ENCODE measurements at places on chromosomes 16 and 17.

DNA sequence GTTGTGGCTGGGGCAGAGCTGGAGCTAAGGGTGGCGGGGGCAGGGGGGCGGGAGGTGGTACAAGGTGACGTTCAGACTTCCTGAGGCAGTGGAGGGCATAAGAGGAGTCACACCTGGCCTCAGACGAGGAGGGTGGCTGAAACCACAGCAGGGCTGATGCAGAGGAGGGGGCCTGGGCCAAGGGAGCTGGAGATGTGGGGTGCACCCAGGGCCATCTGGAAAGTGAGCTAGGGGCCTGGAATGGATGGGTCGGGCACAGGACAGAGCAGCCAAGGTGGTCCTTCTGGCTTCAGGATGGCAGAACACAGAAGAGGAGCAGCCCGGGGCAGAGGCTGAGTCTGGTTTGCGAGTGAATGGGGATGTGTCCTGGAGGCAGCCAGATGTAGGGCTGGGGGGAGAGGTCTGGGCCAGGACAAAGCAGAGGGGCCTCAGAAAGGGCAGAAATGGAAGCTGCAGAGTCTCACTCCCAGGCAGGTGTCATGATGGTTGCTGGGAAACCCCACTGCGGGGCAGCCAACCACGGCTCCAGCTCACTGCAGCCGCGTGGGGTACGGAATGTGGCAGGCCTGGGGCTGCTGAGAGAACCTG is 57.6 kb downstream of the PRMT7 start:
- DNase-seq, result no peak

DNA sequence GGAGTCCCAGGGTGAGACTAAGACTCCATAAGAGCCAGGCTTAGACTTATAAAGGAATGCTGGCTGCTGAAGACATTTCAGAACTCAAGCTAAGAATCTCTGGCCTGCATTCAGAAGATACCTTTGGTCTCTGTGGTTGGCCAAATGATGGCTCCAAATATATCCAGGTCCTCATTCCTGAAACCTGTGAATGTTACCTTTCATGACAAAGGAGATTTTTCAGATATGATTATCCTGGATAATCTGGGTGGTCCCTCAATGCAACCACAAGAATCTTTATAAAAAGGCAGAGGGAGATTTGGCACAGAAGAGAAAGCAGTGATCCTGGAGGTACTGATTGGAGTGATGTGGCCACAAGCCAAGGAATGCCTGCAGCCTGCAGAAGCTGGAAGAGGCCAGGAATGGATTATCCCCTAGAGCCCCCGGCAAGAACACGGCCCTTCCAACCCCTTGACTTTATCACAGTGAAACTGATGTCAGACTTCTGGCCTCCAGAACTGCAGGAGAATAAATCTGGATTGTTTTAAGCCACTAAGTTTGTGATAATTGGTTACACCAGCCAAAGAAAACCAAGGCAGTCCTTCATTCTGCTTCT is 253.3 kb downstream of the SLC39A11 start:
- DNase-seq, result no peak

GRCh38 chr16:72727565-72727964 is 320.4 kb downstream of the ZFHX3 start:
- no peak for DNase-seq

GRCh38 chr17:76492123-76492988 is 8.9 kb downstream of the RHBDF2 start:
- no peak for DNase-seq

DNA sequence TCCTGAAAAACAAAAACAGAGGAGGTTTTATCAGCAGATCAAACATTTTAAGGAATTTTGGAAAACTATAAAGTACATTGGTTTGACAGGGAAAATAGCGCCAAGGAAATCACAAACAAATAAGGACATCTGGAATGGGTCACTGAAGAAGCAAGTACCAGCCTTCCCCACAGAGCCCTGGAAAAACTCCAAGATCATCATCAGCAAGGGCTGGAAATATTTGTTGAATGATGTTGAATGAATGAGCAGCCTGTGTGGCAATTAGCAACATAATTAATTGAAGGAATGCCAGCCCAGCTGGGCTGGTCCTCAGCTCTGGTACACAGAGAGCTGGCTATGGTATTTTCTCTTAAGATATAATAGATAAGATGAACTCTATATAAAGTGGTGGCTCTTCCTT is 290.4 kb downstream of the HS3ST3A1 start:
- DNase-seq, result no peak
